ENCODE measurements at places on chromosomes 3 and 15.
A peak's percentile ranks its signal among the peaks of the same experiment; 100 is the strongest.

- DNase-seq, result peak; percentile 59
Measured at GRCh38 chr15:85380812-85381642, 624 bp downstream of the AKAP13 start.

- DNase-seq, result no peak
Measured at GRCh38 chr15:95664450-95664849, 666.0 kb upstream of the NR2F2 start.

GRCh38 chr3:69542089-69542804 is 156.4 kb upstream of the FRMD4B start:
- no peak for DNase-seq

- DNase-seq, result no peak
Measured at GRCh38 chr3:197253238-197253947, 45.0 kb downstream of the DLG1 start.

DNA sequence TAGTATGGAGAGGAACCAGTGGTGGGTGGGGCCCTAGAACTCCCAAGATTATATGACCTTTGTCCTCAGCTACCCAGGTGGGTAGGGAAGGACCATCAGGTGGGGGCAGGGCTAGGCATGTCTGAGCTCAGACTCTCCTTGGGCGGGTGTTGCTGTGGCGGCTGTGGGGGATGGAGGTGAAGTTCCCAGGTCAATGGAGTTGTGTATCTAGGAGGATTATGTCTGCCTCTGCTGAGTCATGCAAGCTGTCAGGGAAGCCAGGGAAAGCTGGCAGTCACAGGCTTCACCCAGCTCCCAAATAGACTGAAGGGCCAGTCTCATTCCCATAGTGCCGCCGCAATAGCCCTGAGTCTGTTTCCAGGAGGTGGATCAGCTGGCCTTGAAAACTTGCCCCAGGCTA is 139.7 kb upstream of the CFAP20DC start:
- no peak for DNase-seq

GRCh38 chr3:147297761-147298350 is 108.5 kb downstream of the ZIC4 start:
- no peak for DNase-seq

DNA sequence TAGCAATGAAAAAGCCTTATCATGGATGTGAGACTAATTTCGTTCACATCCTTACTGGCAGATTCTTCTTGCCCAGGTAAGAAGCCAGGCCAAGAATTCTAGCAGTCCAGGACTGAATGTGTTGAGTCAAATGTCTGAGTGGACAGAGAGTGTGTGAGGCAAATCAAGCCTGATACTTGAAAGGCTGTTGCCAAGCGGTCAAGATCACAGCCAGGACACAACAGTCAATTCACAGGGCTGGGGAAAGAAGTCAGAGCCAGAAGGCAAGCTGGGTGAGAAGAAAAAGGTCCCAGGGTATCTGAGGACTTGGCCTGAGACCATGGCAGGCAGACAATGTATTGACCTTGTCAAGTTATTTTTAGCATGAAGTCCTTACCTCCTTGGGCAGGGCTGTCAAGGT is 301.3 kb downstream of the ZNF385D start:
- no peak for DNase-seq

DNA sequence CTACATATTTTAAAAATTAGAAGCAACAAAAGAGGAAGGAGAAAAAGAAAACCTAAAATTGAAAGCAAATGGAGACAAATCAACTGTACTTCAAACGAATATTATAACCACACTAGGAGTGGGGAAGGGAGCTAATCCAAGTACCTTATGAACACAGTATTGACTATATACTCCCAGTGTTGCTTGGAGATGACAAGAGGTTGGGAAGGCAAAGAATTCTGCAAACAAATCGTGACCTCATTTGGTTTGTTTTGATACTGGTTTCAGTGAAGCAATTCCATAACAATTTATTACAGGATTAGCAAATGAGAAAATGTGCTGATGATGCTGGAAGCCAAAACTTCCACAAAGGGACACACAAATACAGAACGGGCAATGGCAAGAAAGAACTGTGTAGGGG is 268.1 kb downstream of the ULK4 start:
- no peak for DNase-seq

- no peak for DNase-seq
Measured at GRCh38 chr3:43692085-43692855, 1.5 kb downstream of the ABHD5 start.

DNA sequence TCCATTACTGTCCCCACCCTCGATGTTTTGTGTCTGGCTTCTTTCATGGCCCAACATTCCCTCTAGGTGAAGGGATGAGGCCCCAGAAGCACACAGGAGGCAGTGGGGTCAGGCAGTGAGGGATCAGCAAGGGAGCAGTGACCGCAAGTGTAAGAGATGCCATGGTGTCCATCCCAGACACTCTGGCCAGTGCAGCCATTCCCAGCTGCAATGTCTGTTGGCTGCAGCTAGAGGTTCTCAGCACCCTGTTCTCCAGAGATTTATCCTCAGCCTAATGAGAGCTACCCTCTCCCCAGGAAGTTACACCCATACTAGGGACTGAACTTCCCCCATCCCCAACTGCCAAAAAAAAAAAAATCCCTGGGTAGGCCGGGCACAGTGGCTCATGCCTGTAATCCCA is 40.2 kb downstream of the TRANK1 start:
- no peak for DNase-seq

GRCh38 chr3:150871192-150871591 is 34.0 kb downstream of the MINDY4B start:
- no peak for DNase-seq

- DNase-seq, result no peak
Measured at GRCh38 chr3:143418391-143418790, 298.8 kb downstream of the CHST2 start.

DNA sequence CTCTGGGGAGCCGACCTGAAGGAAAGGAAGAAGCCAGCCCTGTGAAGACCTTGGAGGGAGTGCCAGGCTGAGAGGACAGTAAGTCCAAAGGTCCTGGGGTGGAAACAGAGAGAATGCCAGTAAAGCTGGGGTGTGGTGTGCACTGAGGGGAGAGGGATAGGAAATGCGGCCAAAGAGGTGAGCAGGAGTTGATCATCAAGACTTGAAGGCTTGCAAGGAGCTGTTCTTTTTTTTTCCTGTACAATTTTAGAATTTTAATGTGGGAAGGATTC is 73.8 kb downstream of the SYNPR start:
- DNase-seq, result no peak

DNA sequence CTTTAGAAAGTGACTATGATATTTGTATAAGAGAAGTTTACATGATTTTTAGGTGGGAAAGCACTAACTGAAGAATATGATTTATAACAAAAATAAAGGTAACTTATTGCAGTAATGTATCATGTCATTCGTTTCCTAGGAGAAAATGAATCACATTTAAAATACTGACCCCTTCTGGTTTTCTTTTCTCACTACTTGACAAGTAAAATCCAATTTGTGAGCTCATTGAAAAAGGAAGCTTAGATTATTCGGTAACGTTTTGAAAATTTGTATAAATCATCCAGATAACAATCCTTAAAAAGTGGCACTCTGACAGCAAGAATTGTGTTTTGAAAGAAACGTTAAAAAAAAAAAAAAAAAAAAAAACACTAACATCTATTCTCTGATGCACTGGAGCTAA is 39.0 kb downstream of the NSUN3 start:
- no peak for DNase-seq

DNA sequence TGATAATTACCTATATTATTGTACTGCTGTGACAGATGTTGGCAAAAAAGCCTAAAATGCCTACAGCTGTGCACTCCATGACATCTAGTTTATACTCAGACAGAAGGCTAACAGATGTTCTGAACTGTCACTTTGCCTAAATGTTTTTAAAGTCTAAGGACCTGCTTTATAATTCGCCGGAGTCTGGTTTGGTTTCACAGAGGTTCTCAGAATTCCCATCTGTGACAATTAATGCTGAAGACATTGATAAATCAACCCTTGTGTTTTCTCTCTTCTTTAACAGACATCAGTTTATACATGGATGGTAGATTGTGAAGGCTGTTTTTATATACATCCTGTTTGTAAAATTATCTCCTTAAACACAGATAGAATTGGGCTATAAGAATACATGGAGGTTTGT is 19.8 kb upstream of the SOX2 start:
- no peak for DNase-seq

GRCh38 chr15:57320631-57321220 is 55.6 kb upstream of the CGNL1 start:
- no peak for DNase-seq

GRCh38 chr15:47266566-47266965 is 450.7 kb upstream of the SEMA6D start:
- DNase-seq, result no peak

GRCh38 chr3:46858456-46858855 is 4.8 kb downstream of the MYL3 start:
- DNase-seq, result no peak

DNA sequence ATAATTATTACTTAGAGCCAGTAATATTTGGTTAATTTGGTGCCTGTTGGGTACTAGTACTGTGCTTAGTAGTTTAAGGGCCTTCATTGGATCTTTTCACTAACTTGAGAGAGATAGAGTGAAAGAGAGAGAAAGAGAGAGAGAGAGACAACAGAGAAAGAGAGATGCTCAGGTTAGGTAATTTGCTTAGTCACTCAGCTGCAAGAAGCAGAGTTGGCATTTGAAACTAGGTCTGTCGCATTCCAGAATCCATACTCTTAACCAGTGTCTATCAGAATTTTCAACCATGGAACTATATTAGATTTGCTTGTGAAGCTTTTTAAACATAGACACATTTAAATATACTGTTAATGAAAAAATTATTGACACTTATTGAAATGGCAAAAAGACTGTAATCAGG is 31.1 kb upstream of the NUDT16 start:
- DNase-seq, result no peak

DNA sequence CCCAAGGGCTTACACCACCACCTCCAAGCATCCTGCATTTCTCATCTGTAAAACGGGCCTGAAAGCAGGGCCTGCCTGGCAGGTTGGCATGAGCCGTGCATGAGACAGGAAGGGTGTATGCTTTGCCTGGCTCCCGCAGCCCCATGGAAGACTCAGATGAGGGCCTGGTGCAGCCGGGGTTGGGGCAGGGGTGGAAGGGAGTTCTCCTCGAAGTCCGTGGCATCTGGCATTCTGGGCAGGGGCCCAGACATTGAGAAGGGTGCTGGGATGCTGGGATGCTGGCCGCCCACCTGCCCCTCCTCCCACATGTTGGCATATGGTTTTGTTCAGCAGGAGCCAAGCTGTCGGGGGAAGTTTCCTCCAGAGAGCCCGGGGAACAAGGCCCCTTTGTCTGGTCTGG is 13.0 kb upstream of the FBLN2 start:
- no peak for DNase-seq

GRCh38 chr3:42504334-42505127 is 2.1 kb downstream of the VIPR1 start:
- DNase-seq, result no peak

- no peak for DNase-seq
Measured at GRCh38 chr3:145145461-145145860, 1015.5 kb downstream of the PLOD2 start.

GRCh38 chr3:137946356-137946973 is 63.5 kb upstream of the CLDN18 start:
- peak; percentile 62 for DNase-seq

DNA sequence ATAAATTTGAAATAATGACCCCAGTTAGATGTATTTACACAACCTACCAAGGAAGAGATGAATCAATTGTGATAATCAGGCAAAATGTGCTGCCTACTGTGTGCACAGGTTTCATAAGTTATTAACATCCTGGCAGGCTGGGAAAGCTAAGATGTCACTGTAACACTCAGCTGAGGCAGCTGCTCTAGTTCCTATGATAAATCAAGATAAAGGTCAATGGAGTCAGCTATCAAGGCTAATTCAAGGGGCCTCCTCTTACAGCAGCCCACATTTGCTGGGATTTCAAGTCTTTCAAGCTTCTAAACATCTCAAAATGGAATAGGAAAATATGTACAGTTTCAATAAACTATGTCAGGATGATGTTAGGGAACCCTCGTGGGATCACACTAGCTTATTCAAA is 70.7 kb upstream of the PYGO1 start:
- no peak for DNase-seq

DNA sequence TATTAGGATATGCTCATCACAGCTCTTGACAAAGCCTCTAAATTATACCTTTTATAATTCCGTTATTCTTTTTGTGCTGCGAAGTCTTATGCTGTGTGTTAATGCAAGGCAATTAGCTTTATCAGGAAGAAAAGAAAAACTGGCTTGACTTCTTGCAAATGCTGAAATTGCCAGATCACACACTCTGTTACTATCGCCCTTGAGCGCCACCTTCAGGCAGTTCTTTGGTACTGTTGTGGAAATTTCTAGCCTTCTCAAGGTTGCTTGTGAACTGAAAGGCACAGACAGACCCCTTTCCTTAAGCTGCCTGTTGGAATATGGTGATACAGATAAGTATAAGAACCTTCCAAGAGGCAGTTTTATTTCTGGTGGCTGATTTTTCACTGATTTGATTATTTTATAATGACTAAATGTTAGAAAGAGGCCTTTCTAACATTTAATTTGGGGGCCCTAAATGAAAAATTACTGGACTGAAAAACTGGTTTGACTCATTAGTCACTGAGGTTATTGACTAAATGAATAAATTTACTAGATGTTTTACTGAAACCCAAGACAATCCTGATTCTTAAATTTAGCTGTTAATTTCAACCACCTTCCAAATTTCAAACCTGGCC is 126.2 kb upstream of the RASGRP1 start:
- peak; percentile 88 for DNase-seq

DNA sequence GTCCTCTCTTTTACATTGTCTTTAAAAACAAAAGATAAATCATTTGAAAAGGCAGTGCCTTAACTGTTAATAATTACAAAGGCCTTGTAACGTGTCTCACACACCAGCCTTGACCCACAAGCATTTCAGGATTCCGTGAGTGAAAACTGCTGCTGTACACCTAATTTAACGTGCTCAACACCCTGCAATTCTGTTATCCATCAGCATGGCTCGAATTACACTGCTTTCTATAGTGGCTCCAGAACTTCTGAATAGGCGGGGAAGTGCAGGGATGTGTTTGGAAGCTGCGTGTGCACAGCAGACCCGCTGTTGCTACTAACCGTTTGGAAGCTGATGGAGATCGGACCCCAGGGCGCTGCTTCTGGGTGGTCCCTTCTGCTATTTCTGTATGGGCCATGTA is 9.9 kb upstream of the ETFA start:
- no peak for DNase-seq

- peak; percentile 9 for DNase-seq
Measured at GRCh38 chr3:53346514-53346913, 829 bp downstream of the DCP1A start.

GRCh38 chr3:52534281-52535183 is 875 bp upstream of the NT5DC2 start:
- peak; percentile 5 for DNase-seq

DNA sequence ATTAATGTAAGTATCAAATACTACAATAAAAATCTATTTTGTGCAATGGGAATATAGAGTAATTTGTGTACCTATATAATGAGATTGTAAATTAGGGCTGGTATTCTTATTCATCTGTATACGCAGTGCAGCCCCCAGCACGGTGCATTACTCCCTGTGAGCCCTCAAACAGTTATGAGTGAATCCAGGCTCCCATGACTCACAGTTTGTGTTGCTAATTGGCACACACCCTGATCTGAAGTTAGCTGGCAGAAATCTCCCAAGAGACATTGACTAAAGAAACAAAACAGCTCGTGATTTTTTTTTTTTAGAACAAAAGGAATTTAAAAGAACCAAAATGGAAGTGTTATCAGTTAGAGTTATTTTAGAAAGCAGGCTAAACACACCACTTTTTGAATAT is 15.7 kb downstream of the GK5 start:
- DNase-seq, result no peak
